Hypothalamus (tissue), 51 donors: ENCODE measurements at places on chromosomes 4 and X.

GRCh38 chrX:49901048-49901447 lies 21.3 kb upstream of the CLCN5 start:
- no peak for DNase-seq

DNA sequence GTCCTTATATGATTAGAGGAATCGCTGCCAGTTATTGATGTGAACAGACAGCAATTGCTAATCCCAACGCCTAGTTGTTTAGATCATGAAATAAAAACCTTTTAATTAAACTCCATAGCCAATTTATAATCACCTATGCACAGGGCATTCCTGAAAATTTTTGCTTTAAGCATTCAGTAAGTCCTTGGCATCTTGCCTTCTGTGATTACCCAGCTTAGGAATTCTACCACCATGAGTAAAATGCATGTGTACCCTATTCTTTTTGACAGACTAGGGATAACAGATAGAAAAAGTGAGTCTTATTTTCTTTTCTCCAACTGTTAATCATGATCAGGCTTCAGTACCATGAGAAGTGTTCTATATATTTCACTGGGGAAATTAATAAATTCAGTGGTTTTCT lies 995.3 kb upstream of the GRIA3 start:
- no peak for DNase-seq

- no peak for DNase-seq
Measured at GRCh38 chr4:128904821-128905220, 95.3 kb downstream of the JADE1 start.

GRCh38 chr4:170386971-170387370 lies 297.2 kb upstream of the AADAT start:
- no peak for DNase-seq

- DNase-seq: no peak
Measured at GRCh38 chr4:175983636-175984035, 82.0 kb upstream of the WDR17 start.
